Mesothelial cell of epicardium (in vitro differentiated cells): ENCODE measurements at places on chromosomes 4 and X. TPM values are rescaled to one million over a fixed set of nuclear protein-coding genes. Genes with fewer than 3 reads are reported as not detected.

The CXorf49 gene
- not detected in 3 replicates for total RNA-seq

The PIGA gene
- total RNA-seq, result 14.4 to 16.6 TPM (median 14.8 TPM) in 3 replicates

The ATP2B3 gene
- 0.82 to 0.99 TPM (median 0.83 TPM) in 3 replicates for total RNA-seq

The SULT1E1 gene
- total RNA-seq, result 118 to 122 TPM (median 121 TPM) in 3 replicates

The TNMD gene
- total RNA-seq, result 0.29 to 0.38 TPM in 2 of 3 replicates, not detected in the other

The MMRN1 gene
- not detected in 3 replicates for total RNA-seq

The ADH7 gene
- total RNA-seq, result not detected in 3 replicates

The GPR50 gene
- 0.25 to 0.65 TPM (median 0.64 TPM) in 3 replicates for total RNA-seq

The EGF gene
- total RNA-seq, result 1.0 to 2.0 TPM (median 1.3 TPM) in 3 replicates

The CTSO gene
- total RNA-seq, result 7.6 TPM in 3 replicates

The RBM46 gene
- total RNA-seq, result 0.33 to 0.43 TPM (median 0.36 TPM) in 3 replicates

The HTT-AS gene
- not detected in 3 replicates for total RNA-seq

The CXorf65 gene
- total RNA-seq, result not detected in 3 replicates

The WAS gene
- total RNA-seq, result 1.4 to 2.2 TPM (median 1.5 TPM) in 3 replicates

The DAPP1 gene
- 2.5 to 2.9 TPM (median 2.7 TPM) in 3 replicates for total RNA-seq

The PCDH18 gene
- 112 to 127 TPM (median 121 TPM) in 3 replicates for total RNA-seq

The RAB33A gene
- total RNA-seq, result 4.2 to 4.6 TPM (median 4.3 TPM) in 3 replicates

The CHIC2 gene
- total RNA-seq, result 20.1 to 23.3 TPM (median 21.8 TPM) in 3 replicates

The CLNK gene
- not detected in 3 replicates for total RNA-seq

The SPANXA2 gene
- not detected in 3 replicates for total RNA-seq

The CXCL11 gene
- not detected in 3 replicates for total RNA-seq

The RAB40A gene
- total RNA-seq, result 0.78 to 1.5 TPM (median 1.3 TPM) in 3 replicates

The SLC34A2 gene
- 0.07 to 0.34 TPM (median 0.22 TPM) in 3 replicates for total RNA-seq

The HTR2C gene
- total RNA-seq, result 1.1 to 1.5 TPM (median 1.1 TPM) in 3 replicates

The CHRDL1 gene
- total RNA-seq, result 6.3 to 6.9 TPM (median 6.6 TPM) in 3 replicates

The AKAP14 gene
- total RNA-seq, result not detected in 3 replicates

The LONRF3 gene
- 0.97 to 1.6 TPM (median 1.3 TPM) in 3 replicates for total RNA-seq

The UBA1 gene
- 349 to 350 TPM (median 350 TPM) in 3 replicates for total RNA-seq

The FAM241A gene
- 0.20 to 0.35 TPM (median 0.27 TPM) in 3 replicates for total RNA-seq

The ZNF718 gene
- total RNA-seq, result 10.1 to 11.1 TPM (median 10.8 TPM) in 3 replicates
